Omental fat pad (tissue), 4 donors: ENCODE measurements at places on chromosomes 16 and 17.

DNA sequence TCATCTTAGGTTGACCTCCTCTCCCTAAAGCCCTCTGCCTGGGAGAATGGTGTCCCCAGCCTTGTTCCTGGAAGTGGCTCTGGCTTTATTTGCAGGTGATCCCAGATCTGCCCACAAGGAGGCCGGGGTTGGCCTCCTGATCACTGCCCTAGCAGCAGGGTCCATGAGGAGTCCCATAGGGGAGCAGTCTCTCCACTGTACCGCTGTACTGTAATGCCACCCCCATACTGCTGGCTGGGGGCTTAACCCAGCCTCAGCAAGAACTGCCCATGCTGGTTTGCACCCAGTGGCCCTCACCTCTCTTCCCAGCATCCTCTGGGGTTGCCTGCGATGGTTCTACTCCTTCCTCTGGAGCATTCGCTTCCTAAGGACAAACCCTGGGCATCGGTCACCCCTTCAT lies 39.1 kb downstream of the PSME3IP1 start:
- DNase-seq: peak; percentile 10

GRCh38 chr17:59121901-59122480 lies 15.3 kb upstream of the TRIM37 start:
- DNase-seq: no peak

DNA sequence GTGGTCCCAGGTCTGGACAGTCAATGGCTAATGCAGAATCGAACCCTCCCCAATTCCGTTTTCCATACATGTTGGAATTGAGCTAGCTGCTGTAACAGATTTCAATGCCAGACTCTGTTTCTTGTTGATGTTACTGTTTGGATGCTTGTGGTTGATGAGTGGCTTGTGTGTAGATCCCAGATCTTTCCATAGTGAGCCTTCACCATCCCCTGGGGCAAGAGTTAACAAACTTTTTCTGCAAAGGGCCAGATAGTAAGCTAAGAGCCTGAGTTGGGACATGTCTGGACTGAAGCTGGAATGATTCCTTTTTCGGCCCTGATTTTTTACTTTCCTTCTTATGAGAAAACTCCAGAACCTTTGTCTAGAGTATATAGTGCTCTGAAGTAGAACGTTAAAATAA lies 296.3 kb downstream of the CPPED1 start:
- DNase-seq: no peak

GRCh38 chr16:70724146-70725023 lies 38.5 kb upstream of the MTSS2 start:
- no peak for DNase-seq

GRCh38 chr16:81107511-81107910 lies 11.3 kb upstream of the GCSH start:
- no peak for DNase-seq

GRCh38 chr17:31391496-31391949 lies at the start of gene RAB11FIP4:
Gene RAB11FIP4, plus strand, starts transcription at chr17:31391675. Its CDS starts 178 bp downstream, at chr17:31391853.
- no peak for DNase-seq

DNA sequence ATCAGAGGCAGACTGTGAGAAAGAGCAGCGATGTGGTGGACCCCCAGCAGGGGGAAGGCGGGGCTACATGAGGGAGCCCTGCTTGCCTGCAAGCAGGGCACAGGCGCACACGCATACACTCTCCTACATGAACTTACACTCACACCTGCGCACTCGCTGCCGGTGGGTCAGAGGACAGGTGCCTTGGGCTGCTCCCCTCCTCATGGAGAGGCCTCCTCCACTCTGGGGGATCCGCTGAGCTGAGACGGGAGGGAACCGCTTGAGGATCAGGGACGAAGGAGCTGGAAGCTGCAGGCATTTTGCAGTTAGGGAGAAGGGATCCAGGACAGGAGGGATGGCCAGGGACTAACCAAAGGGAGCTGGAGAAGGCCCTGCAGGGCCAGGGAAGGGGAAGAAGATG lies 14.2 kb downstream of the OSBPL7 start:
- DNase-seq: no peak

DNA sequence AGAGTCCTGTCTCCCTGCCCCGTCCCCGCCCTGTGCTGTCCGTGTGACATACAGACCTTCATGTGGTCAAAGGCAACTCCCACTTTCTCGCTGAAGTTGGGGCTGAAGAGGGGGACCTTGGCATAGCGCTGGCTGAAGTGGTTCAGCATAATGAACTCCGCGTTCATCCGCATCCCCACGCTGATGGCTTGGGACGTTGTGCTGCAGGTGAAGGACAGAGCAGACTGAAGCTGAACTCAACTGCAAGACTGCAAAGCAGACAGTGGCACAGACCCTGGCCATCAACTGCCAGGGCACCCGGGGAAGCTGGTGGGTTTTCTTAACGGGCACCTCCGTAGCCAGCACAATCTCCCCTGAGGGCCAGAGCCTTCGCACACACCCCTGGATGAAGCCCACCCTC lies 24.2 kb downstream of the ELAC2 start:
- no peak for DNase-seq

DNA sequence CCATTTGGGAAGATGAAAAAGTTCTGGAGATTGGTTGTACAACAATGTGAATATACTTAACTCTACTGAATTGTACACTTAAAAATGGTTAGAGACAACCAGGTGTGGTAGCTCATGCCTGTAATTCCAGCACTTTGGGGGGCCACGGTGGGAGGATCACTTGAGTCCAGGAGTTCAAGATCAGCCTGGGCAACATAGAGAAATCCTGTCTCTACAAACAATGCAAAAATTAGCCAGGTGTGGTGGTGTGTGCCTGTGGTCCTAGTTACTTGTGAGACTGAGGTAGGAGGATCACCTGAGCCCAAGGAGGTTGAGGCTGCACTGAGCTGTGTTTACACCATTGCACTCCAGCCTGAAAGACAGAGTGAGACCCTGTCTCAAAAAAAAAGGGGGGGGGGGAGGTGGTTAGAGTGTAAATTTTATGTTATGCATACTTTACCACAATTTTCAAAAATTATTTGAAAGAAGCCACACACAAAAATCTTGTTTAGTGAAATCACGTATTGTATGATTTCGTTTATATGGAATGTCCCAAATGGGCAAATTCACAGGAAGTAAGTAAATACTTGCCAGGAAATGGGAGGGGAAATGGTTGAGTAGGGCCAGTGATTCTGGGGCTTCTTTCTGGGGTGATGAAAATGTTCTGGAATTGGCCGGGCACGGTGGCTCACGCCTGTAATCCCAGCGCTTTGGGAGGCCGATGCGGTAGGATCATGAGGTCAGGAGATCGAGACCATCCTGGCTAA lies 37.1 kb upstream of the AMZ2 start:
- DNase-seq: no peak

GRCh38 chr16:46996391-46996790 lies 22.9 kb upstream of the DNAJA2 start:
- DNase-seq: no peak

GRCh38 chr17:35725802-35726126 lies 5.7 kb upstream of the RASL10B start:
- DNase-seq: no peak

DNA sequence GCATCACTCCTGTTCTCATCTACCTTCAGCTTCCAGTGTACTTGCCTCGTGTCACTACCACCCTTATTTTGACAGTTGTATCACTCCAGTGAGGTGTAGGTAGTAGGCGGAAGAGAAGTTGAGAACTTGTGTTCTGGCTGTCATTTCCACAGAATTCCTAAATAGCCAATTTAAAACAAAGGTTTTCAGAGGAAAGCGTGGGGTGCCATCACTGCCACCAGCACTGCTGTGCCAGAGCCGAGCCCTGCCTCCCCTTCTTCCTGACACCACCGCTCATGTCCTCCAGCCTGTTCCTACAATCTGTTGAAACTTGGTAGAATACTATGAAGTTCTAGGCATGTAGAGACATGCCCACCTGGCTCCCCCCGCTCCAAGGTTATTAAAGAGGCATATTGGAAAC lies 215.8 kb downstream of the TANC2 start:
- DNase-seq: no peak

- no peak for DNase-seq
Observed at GRCh38 chr16:89139907-89140361, 31.6 kb upstream of the CDH15 start.

DNA sequence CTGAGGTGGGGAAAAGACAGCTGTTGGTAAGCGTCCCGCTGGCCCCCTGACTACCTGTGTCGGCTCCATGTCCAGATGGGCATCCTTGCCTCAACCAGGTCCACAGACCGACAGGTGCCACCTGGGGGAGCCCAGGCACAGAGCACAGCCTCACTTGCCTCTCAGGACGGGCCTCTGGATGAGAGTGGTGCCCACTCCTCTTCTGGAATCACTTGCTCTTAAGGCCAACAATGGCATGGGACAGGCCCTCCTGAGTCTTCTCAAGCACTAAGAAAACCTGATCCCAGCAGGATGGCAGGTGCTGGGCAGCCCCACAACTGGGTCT lies 17.2 kb downstream of the SLC16A3 start:
- no peak for DNase-seq

GRCh38 chr17:27807567-27808470 lies 7.5 kb upstream of the NOS2 start:
- DNase-seq: no peak

- DNase-seq: no peak
Observed at GRCh38 chr16:67105881-67106280, 3.9 kb upstream of the PHAF1 start.

- no peak for DNase-seq
Observed at GRCh38 chr17:48985436-48986245, 11.5 kb upstream of the IGF2BP1 start.

- no peak for DNase-seq
Observed at GRCh38 chr16:1772362-1772907, at the start of gene EME2. Gene EME2, plus strand, starts transcription at chr16:1772810. Its CDS starts 418 bp downstream, at chr16:1773228.

GRCh38 chr16:50395763-50396710 lies 27.2 kb upstream of the BRD7 start:
- DNase-seq: no peak

- DNase-seq: no peak
Observed at GRCh38 chr17:8649157-8650118, 18.9 kb upstream of the MYH10 start.

DNA sequence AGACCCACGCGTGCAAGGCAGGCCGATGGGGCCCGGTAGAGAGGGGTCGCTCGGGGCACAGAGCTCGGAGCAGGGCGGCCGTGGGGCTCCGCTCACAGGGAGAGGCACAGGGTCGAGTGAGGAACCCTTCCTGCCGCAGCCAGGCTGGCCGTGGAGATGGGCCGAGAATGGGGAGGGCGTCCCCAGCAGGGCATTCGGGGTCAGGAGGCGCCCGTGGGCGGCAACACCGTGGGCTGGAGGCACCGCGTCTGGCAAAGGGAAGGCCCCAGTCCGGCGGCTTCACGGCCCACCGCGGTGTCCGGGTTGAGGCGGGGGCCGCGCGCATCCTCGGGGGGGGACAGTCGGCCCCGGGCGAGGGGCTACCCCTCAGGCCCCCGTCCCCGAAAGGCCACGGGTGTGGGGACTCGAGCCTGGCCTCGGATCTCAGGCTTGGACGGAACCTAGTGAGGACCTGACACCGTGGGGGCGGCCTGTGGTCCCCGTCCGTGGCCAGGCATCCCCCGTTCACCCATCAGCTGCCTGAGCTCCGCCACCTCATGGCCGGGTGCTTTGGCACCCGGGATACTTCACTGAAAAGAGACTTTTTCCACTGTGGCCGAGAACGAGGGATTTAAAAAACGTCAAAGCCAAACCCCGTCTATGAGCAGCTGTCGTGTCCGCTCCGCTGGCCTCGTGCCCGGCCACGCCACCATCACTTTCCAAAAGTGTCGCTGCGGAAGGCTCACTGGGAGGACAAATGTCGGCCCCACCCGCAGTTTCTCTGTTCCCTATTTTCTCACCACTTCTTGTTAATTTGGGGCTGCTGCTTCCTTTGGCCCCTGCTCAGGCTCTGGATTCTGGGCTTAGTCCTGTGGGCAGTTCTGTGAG lies 73.6 kb downstream of the METRNL start:
- no peak for DNase-seq
